ENCODE measurements at places on chromosomes 12 and 14. TPM values are rescaled to one million over a fixed set of nuclear protein-coding genes. Genes with fewer than 3 reads are reported as not detected.
A peak's percentile ranks its signal among the peaks of the same experiment; 100 is the strongest.

The STK38L gene
- total RNA-seq: 57.7 TPM

The NRIP2 gene
- total RNA-seq: 0.86 TPM

The MMP19 gene
- total RNA-seq: 9.7 TPM

The ADAM20 gene
- 0.86 TPM for total RNA-seq

The OR6C65 gene
- total RNA-seq: not detected

The GTF2A1 gene
- 20.9 TPM for total RNA-seq

The CHURC1 gene
- 45.8 TPM for total RNA-seq

The CHST11 gene
- total RNA-seq: 8.2 TPM

The C12orf54 gene
- total RNA-seq: not detected

The HOXC4 gene
- total RNA-seq: 1.6 TPM

The TAS2R14 gene
- total RNA-seq: 6.9 TPM

The CLEC1A gene
- total RNA-seq: not detected

- DNase-seq: no peak
These were observed 739 bp upstream of the USP44 start for GRCh38 chr12:95551913-95552516.

GRCh38 chr12:78340406-78340805 is 509.7 kb downstream of the NAV3 start:
- no peak for DNase-seq

DNA sequence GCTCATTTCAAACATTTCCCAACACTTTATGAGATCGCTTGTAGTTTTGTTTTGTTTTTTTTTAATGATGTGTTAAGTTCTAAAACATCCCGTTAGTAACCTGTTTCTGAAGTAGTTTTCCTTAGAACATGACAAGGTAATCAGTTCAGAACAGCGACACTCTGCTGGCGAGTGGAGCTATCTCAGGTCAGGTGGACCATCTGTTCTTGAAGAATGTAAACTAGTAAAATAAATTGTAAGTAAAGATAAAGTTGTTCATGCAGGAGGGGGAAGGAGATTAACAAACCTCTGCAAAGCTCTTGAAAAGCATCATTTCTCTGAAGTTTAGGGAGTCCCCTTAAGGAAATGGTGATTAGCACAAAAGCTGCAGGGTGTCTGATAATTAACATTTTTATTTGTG is 71.9 kb upstream of the DACT1 start:
- peak; percentile 17 for DNase-seq

DNA sequence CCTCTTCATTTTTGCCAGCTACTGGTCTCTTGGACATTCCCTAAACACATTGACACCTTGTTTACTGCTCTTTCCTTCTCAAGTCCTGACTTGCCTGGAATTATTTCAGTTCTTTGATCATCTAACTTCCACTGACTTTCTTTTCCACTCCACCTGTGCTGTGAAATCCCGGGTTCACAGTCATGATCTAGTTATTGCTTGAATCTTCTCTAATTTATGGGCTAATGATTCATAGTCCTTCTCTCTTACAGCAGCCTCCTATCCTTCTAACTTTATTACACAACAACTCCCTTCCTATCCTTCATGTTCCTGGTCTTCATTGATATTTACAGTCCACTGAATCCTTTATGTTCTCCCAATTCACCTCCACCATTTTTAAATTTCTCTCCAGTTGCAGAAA is 260.1 kb downstream of the C12orf75 start:
- peak; percentile 44 for DNase-seq

DNA sequence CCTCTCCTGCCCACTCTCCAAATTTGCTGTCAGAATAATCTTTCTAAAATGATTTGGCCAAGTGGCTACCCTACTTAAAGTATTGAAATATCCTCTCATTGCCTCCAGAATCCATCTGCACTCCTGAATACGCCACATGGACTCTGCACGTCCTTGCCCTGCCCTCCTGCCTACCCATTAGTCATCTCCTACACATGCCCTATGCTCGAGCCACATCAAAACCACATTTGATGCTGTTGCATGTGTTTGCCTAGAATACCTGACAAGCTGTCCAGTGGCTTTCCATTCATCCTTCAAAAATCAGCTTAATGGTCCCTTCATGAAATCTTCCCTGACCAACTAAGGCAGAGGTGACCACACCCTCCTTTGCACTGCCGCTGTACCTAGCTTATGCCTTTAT is 17.0 kb downstream of the VCPKMT start:
- no peak for DNase-seq

DNA sequence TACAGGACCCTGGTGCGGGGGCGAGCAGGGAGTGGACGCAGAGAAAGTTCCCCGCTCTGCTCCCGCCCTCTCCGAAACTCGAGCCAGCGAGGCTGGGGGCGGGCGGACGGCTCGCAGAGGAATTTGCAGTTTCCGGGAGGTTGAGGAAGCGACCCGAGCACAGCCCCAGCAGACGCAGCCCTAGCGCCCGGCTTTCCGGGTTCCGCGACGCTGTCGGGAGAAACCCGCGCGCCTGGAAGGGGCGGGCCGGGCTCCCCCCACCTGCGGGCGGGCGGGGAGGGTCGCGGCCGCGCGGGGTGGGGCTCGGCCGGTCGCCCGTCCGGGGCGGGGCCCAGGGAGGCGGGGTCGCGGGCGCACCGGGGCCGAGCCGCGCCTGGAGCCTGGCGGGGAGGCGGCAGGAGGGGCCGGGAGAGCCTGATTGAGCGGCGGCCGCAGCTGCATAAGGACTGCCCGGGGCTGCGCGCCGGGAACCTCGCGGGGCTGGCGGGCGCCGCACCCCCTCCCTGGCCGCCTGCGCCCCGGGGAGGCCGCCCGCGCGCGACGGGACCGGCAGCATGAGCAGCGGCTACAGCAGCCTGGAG is at the start of gene RASSF3:
Gene RASSF3 (plus strand): TSS at position 417 of the 581 bp plus-strand sequence. CDS start 138 bp downstream, at position 555.
- DNase-seq: peak; percentile 81

GRCh38 chr12:5262450-5262849 is 169.5 kb upstream of the NTF3 start:
- peak; percentile 36 for DNase-seq

- peak; percentile 36 for DNase-seq
These were observed 257.0 kb downstream of the ETNK1 start for GRCh38 chr12:22881878-22882385.

DNA sequence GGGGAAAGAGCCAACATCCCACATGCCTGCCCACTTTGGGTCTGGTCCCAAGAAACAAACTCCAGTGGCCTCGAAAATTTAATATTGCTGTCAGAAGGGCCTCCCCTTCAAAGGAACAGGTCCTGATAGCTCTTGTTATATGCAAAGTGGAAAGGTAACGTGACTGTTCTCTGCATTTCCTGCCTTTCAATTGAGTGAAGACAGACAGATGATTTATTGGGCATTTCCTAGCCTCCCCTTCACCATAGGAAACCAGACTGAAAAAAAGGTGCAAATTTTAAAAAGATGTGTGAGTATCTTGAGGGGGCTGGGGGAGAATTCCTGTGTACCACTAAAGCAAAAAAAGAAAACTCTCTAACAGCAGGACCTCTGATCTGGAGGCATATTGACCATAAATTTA is 235.2 kb downstream of the ZFP36L1 start:
- DNase-seq: no peak

- no peak for DNase-seq
These were observed 687.6 kb downstream of the FLRT2 start for GRCh38 chr14:86217523-86217922.

DNA sequence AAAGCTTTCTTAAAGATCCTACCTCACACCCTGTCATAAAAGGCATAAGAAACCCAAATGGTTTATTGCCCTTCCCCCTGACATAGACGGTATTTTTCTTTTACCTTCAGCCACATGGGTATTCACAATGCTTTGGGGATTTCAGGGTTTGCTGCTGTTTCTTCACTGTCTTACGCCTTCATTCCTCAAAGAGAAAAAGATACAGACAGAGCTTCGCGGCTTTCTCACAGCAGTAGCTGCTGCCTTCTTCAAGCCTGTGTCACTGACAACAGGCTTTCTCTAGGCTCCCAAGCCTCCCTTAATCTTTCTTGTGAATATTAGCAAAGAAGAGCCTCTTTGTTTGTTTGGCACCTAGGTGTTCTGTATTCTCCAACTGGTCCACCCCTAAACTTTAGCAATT is 197.4 kb upstream of the ARID2 start:
- DNase-seq: no peak

- DNase-seq: no peak
These were observed 70.3 kb upstream of the DBX2 start for GRCh38 chr12:45121224-45121623.

DNA sequence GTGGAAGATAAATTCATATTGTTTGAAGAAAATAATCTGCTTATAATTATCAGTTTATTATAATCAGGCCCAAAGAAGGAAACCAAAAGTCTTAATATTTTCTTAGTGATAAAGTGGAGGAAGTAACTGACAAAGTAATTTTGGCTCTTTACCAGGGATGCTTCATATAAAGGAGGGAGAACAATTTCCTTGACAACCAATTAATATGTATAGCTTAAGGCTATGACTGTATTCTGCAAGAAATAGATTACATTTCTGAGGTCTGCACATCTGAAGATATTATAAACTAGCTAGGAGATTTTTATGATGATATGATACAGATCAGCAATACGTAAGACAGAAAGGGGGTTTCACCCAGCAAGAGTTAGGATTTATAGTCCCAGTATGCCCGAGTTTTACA is 90.8 kb downstream of the BICD1 start:
- peak; percentile 60 for DNase-seq

DNA sequence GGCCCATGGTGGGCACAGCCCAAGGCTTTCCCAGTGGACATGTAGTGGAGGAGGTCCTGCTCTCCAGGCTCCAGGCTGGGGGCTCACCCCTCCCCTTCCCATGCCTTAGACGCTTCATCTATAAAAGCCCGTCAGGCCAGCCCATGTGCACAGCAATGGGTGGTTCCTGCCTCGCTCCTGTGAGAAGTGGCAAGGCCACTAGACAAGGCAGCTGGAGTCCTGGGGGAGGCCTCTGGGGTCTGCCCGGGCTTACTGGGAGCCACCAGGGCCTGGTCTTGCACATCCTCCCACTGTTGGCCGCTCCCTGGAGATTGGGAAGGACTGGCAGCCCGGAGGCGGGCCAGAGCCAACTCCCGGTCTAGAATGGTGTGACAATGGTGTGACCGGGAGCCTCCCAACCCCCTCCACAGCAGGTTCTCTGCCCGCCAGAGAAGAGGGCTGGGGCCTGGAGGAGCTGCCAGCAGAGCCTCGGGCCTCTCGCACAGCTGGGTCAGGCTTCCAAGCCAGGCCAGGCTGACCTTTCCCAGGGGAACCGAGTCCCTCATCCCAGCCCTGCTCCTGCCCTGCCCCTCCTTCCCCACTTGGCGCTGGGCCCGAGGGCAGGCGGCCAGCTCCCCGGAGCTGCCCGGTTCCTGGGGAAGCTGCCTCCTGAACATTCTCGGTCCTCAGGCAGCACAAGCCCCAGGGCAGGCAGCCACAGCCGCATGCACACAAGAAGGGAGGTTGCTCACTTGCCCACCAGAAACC is 97.9 kb downstream of the RFLNA start:
- peak; percentile 93 for DNase-seq

GRCh38 chr14:72801836-72802587 is 91.9 kb downstream of the DPF3 start:
- DNase-seq: no peak

DNA sequence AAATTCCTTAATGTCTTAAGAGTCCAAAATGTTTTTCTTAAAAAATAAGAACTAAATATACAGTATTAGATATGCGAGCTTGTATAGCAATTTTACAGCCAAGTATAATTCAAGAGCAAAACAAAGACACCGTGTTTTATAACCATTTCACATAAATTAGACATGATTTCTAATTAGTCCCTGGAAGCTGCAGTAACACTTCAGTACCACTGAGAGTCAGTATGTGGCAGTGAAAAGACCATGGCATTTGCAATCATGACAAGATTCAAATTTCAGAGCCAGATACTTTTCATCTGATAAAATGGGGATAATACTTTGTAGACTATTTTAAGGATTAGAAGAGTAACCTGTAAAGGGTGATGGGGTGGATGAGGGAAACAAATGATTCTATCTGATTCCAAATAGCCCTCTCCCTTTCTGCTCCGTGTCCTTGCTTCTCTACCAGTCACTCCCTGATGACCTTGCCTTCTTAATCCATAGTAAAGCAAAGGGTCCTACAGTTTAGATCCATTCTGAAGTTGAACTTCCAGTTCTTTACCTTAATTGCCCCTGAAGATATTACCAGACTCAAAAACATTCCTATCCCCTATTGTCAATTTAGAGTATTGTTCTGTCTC is 145.4 kb upstream of the ABCD2 start:
- peak; percentile 52 for DNase-seq

- DNase-seq: peak; percentile 39
These were observed 113.1 kb downstream of the TTC6 start for GRCh38 chr14:37708481-37708880.

DNA sequence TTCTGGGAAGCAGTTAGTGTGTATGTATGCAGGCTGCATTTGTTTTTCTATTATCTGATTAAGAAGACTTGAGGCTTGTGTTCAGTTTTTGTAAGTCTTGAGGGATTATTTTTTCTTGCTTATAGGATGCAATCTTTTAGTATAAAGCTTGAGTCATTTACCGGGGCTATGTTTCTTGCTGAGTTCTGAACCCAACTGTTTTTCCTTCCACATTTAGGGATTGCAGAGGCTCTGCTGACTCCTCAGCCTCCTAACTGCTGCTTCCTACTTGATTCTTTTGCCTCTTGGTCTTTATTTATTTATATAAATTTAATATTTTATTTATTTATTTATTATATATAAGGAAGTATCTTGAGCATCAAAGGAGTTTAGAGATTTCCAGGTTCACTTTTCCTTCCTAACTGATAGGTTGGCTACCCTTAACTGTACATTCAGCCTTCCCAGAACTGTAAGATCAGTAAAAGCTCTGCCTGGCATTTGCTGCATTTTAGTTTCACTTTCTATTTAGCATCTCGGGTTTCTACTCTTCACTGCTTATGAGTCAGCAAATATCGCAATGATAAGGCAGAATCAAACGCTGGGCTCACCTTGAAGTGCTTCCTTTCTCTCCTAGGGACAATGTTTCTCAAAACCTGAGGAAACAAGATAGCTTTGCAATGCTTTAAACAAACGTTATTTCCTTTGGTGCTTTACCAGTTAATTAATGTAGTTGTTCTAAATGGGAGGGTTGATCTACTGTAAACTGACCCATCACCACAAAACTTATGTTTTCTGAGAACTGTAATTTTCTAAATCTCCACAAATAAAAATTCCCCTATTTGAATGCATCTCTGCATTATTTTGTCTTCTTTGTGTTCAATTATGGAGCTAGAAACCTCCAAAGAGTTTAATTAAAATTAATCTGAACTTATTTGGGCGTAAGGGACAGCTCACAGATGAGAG is 1183.7 kb upstream of the TMEM132C start:
- DNase-seq: peak; percentile 78

DNA sequence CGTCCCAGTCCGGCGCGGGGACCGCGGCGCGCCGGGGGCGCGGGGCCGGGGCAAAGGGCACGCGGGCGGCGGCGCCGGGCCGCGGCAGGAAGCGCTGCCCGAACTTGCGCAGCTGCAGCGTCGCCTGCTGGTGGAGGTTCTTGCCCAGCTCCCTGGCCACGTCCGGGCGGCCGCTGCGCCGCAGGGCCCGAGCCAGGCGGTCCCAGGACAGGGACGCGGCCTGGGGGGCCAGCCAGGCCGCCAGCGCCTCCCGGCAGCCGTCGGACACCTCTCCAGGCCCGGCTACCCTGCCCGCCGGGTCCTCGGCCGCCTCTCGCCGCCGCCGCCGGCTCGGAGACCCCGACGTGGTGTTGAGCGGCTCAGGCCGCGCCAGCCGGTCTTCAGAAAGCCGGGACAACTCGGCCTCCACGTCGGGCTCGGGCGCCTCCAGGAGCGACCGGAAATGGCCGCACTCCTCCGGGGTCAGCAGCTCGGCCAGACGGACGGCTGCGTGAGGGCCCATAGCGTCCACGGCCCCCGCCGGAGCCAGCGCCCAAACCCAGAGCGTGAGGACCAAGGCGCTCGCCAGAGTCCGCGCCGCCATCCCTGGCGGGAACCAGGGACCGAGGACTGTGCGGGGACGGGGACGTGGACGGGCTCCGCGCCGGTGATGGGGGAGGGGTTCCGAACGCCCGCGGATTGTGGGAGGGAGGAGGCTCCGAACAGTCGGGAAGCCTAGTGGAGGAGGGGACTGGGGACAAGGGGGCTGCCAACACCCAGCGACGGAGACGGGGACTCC is 34.0 kb downstream of the FIGNL2 start:
- peak; percentile 69 for DNase-seq

Measured in fibroblast of villous mesenchyme (primary cell).